Renal cortical epithelial cell (primary cell): ENCODE measurements at places on chromosomes 11 and 22. TPM values are rescaled to one million over a fixed set of nuclear protein-coding genes. Genes with fewer than 3 reads are reported as not detected.

DNA sequence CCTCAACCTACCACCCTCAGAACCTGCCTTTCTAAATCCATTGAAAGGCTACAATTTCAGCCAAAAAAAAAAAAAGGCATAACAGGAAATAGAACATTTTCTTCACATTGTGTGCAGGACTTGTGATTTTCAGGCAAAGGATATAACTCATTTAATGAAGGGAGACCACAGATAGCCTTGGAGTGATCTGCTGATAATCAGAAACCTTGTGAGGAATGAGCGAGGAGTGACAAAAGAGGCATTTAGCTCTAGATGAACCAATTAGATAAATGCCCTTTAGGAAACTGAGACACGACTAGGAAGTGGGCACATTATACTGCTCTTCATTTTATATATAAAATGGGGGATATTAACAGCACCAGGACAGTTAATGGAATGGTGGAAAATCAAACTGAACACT is 216.5 kb upstream of the GRIA4 start:
- DNase-seq: no peak

- DNase-seq: no peak
Observed at GRCh38 chr11:103862802-103863174, 173.7 kb upstream of the DDI1 start.

DNA sequence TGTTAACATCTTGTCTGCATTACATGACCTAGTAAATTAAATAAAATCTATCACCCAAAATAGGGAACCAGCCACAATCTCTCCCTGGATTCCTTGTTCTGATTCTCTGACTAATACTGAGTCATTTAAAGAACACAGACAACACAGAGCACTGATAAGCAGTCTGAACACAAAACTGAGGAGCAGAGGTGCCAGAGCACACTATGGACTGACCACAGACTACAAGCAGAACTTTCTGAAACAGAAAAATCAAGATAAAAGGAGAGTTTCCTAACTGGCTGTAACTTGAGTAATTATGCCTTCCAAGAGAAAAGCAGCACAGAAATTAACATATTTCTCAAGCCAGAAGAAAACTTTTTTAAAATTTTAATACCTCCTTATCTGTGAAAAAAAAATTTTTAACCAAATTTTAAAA is 128.8 kb downstream of the SGSM3 start:
- peak; percentile 95 for DNase-seq

- DNase-seq: no peak
Observed at GRCh38 chr22:45319324-45319685, 9.6 kb downstream of the FAM118A start.

DNA sequence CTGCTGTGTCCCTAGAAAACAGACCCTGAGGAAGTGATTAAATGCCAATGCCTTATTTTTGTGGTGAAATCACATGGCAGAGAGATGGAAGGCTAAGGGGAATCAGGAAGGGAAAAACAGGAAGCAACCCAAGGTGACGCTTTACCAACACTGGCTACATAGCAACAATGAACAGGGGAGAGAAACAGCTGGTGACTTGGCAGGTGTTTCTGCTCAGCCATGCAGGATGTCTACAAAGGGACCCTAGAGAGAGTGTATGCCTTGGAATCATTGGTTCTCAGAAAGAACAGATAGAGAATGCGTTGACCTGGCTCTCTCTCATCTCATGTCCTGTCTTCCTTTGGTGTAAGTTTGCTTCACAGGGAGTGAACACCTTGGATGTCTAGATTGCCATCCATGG is 911.9 kb downstream of the OPCML start:
- DNase-seq: no peak

DNA sequence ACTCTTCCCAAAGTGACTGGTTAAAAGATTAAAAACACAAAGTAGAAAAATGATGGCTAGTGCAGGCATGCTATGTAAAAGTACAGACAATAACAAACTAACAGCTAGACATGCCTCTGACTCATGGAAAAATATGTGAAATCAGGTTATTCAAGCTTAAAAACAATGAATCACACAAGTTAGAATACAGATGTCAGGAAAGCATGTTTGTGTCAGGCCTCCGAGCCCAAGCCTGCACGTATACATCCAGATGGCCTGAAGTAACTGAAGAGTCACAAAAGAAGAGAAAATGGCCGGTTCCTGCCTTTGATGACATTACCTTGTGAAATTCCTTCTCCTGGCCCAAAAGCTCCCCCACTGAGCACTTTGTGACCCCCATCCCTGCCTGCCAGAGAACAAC is 110.1 kb downstream of the NOX4 start:
- DNase-seq: peak; percentile 99

DNA sequence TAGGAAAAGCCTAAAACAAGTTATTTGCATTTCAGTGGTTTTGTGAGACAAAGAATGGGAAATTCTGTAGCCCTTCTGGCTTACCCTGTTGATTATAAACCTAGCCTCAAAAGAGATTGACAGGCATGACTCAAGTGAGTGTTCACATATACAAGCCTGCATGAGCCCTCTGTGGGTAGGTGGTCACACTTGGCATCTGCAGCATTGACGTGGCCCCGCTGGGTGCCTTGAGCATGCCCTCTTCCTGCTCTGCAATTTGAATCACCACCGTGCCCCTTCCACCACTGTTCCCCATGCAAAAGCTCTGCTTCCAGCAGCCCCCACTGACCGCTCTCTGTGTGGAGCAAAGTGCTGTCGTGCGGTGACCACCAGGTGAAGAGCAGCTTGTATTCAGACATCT is 21.0 kb upstream of the ADSL start:
- DNase-seq: no peak

The APOL4 gene
- not detected in 2 replicates for total RNA-seq

- DNase-seq: no peak
Observed at GRCh38 chr11:101127197-101127698, 2.4 kb downstream of the PGR start.

The SCGB1D4 gene
- not detected in 2 replicates for total RNA-seq

The MMP12 gene
- 0.80 TPM in 1 of 2 replicates, not detected in the other for total RNA-seq

The SCN3B gene
- total RNA-seq: 0.20 and 0.35 TPM in 2 replicates

- DNase-seq: no peak
Observed at GRCh38 chr11:79809487-79809886, 368.7 kb upstream of the TENM4 start.

GRCh38 chr11:113840932-113841664 is 34.3 kb downstream of the USP28 start:
- DNase-seq: no peak

- no peak for DNase-seq
Observed at GRCh38 chr11:88340366-88340935, 2.9 kb upstream of the CTSC start.

The FAM227A gene
- total RNA-seq: 5.4 and 8.9 TPM in 2 replicates

The PYGM gene
- 0.05 TPM in 1 of 2 replicates, not detected in the other for total RNA-seq

The EHBP1L1 gene
- 31.0 and 39.4 TPM in 2 replicates for total RNA-seq

DNA sequence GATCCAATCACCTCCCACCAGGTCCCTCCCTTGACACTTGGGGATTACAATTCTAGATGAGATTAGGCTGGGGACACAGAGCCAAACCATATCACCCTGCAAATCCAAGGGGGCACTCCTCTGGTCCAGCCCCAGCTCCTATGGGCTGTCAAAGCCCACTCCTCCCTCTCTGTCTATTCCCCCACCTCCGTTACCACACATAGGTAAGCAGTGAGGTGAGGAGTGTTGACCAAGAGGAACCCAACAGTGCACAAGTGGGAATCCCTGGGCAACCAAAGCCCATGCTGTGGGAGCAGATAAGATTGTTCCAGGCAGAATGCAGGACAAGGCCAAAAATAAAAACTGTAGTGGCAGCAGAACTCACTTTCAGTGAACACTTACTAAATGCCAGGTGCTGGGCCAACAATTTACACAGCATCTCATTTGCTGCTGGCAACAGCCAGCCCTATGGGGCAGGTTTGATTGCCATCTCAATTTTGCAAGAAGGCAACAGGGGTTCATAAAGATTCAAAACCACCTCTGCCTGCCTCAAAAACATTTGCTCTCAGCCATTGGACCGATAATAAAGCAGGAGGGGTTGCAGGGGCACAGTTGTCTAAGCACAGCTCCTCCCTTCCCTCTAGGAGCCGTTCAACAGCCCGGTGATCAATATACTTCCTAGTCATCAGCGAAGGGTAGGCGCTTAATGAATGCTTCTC is 8.9 kb downstream of the SDF2L1 start:
- no peak for DNase-seq

The SMIM35 gene
- total RNA-seq: not detected in 2 replicates

- DNase-seq: peak; percentile 64
Observed at GRCh38 chr22:33519071-33519973, 401.0 kb downstream of the LARGE1 start.

The INPP5J gene
- 0.87 and 4.0 TPM in 2 replicates for total RNA-seq

DNA sequence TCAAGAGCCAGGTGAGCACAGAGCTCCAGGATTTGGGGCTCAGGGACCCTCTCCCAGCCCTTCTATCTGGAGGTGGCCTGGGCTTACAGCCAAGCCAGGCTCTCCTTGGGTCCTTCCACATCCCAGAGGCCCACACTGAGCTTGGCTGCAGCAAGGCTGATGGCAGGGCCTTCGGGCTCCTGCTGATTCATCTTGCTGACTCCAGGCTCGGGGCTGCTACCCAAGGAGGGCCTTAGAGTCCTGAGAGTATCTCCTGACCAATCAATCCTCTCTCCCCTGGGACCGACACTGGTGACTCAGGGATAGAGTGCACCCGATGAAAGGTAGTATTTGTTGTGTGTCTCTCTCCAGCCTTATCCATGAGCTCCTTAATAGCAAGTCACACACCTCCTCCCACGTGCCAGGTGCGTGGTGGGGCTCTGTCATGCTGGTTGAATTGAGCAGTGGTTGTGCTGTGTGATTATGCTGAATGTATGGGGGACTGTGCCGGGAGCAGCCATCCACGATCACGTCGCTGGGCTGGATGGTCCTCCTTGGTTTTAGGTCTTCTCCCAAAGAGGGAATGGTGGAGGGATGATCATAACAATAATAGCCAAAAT is 62.3 kb downstream of the GRIK4 start:
- DNase-seq: no peak

DNA sequence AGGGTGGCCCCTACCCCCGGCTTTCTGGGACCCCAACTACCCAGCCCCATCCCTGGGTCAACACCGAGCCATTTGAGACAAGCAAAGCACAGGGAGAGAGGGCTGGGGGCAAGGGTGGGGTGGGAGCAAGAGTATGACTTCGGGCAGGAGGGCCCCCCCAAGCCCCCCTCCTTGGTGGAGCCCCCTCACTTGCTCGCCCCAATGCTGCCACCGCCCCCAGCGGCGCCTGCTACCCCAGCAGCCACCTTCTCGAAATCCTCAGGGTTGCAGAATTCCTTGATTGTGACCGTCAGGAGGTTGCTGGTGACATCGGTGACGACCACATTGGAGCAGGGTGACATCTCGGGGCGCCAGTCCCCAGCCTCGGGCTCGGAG is 6.0 kb downstream of the CBX6 start:
- no peak for DNase-seq

DNA sequence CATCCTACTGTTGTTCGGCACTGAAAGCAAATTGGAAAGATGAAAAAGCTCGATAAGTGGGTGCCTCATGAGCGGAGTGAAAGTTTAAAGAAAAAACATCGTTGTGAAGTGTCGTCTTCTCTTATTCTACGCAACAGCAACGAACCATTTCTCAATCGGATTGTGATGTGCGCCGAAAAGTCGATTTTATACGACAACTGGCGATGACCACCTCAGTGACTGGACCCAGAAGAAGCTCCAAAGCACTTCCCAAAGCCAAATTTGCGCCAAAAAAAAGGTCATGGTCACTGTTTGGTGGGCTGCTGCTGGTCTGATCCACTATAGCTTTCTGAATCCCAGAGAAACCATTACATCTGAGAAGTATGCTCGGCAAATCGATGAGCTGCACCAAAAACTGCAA is 58.4 kb upstream of the FBXO3 start:
- no peak for DNase-seq

DNA sequence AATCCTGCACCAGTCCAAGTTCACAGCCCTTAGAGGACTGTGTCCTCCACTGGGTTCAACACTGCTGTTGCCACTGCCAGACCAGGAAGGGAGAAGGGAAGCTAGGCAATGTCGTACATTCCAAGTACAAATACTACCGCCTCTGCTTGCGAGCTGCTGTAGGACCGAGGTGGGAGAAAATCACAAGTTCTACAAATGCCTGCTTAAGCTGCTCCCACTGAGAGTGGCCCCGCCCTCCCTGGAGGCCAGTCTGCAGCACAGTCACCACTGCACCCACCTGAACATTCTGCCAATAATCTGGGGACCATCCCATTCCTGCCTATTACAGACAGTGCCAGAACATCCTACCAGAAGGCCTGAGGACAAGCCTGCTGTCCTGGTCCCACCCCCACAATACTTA is 707.5 kb upstream of the ANO5 start:
- no peak for DNase-seq

The OR5D14 gene
- not detected in 2 replicates for total RNA-seq

DNA sequence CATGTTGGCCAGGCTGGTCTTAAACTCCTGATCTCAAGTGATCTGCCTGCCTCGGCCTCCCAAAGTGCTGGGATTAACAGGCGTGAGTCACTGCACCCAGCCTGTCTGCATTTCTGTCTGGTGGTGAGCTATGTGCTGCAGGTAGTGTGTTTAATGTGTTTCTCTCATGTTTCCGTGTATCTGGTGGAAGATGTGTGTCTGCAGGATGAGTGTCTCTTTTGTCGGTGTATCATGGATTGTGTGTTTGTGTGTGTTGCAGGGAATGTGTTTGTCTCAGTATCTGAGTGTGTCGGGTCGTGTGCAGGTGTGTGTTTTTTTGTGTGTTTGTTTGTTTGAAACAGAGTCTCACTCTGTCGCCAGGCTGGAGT is 16.1 kb downstream of the SCARF2 start:
- no peak for DNase-seq

GRCh38 chr11:27013781-27014361 is 20.0 kb downstream of the FIBIN start:
- DNase-seq: no peak

DNA sequence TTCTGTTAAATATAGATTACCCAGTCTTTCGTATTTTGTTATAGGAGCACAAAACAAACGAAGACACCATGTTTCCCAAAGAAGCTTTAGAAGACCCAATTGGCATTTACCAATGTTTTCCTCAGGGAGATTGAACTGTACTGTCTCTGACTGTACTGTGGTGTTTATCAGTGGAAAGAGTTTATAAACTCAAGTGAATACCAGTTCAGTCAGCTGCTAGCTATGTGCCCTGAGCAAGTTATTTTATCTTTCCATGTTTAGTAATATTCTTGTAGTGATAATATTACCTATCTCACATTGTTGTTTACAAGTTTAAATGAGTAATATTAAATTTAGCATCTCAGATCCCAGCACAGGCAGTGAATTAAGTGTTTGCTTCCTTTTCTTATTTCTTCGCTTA is 773.2 kb downstream of the KCNA4 start:
- no peak for DNase-seq

The MAPK8IP2 gene
- total RNA-seq: 0.30 and 0.52 TPM in 2 replicates

The VPREB1 gene
- total RNA-seq: not detected in 2 replicates

The KRTAP5-10 gene
- total RNA-seq: not detected in 2 replicates
